ENCODE measurements at places on chromosomes 12 and 14. TPM values are rescaled to one million over a fixed set of nuclear protein-coding genes. Genes with fewer than 3 reads are reported as not detected.

TSPAN19 gene
- total RNA-seq, result not detected

DNA sequence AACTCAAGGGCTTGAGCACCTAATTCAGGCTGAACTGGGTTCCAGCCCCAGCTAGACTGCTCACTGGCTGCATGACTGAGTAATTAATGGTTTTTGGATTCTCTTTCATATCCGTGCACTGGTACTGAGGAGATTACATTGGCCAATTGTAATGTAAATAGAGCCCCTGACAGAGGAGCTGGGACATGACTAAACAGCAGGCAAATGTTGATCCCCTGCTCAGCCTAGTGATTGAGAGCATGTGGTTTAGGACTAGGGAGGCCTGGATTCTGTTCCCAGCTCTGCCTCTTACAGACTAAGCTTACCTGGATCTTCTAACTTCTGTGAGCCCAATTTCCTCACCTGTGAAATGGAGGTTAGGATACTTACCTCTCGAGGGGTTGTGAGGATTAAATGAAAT lies 204.3 kb downstream of the ESR2 start:
- DNase-seq, result no peak

DNA sequence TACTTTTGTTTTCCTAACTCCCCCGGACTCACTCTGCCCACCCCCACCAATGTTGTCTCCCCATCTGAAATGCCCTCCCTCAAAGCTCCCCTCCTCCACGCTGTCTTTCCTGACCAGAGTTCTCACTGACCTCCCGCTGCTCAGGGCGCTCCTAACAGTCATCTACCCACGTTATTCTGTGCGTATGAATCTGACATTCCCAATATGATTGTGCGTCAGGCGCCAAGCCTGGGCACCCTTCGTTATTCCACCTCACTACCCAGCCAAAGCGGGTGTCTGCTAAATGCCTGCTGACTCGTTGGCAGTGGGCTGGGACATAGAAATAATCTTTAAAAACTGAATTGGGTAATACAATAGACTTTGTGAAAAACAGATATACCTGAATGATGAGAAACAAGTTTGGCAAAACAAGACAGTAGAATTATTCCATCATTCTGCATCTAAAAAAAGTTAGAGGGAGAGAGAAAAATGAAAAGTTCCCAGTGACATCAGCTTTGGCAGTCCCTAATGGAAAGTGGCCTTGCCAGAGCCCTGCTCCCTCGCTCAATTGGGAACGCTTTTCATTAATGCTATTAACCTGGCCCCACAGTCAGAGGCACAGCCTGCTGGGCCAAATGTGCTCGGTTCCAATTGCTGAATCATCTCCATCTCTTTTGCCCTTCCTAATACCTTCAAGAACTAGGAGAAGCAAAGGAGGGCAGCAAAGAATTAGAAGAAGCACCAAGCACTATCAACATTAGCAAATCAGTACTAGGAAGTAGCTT lies 74.0 kb upstream of the PLXNC1 start:
- DNase-seq, result peak; percentile 92

- no peak for DNase-seq
Measured at GRCh38 chr12:6302621-6303020, 7.9 kb upstream of the PLEKHG6 start.

DNA sequence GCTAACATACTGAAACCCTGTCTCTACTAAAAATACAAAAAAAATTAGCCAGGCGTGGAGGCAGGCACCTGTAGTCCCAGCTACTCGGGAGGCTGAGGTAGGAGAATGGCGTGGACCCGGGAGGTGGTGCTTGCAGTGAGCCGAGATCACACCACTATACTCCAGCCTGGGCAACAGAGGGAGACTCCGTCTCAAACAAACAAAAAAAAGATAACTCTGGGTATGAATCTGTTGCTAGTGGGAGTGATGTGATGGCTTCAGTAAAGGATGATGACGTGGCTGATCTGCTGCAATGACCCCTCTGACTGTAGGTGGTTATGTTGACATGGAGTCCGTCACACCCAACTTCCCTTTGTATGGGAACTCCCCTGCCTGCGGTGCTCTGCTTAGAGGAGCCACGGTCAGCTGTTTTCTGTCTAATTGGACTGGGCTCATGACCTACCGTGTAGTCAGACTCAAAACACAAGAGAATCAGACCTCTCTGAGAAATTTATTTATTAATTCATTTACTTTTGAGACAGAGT lies 59.1 kb upstream of the MED13L start:
- no peak for DNase-seq

GRCh38 chr14:56787530-56787929 lies 22.7 kb downstream of the OTX2 start:
- DNase-seq, result no peak

Measured in ascending aorta (tissue), 2 donors.